Suprapubic skin (tissue), 4 donors: ENCODE measurements at places on chromosomes 7 and 10. TPM values are rescaled to one million over a fixed set of nuclear protein-coding genes. Genes with fewer than 3 reads are reported as not detected.

ADAP1 gene
- total RNA-seq = 4.1 TPM

MKX gene
- total RNA-seq = 0.68 TPM

LOXL4 gene
- total RNA-seq = 2.3 TPM

SFTPA1 gene
- total RNA-seq = not detected

OR2A7 gene
- 61.0 TPM for total RNA-seq

SFRP4 gene
- total RNA-seq = 0.34 TPM
